ENCODE measurements at places on chromosomes 7 and 10.

DNA sequence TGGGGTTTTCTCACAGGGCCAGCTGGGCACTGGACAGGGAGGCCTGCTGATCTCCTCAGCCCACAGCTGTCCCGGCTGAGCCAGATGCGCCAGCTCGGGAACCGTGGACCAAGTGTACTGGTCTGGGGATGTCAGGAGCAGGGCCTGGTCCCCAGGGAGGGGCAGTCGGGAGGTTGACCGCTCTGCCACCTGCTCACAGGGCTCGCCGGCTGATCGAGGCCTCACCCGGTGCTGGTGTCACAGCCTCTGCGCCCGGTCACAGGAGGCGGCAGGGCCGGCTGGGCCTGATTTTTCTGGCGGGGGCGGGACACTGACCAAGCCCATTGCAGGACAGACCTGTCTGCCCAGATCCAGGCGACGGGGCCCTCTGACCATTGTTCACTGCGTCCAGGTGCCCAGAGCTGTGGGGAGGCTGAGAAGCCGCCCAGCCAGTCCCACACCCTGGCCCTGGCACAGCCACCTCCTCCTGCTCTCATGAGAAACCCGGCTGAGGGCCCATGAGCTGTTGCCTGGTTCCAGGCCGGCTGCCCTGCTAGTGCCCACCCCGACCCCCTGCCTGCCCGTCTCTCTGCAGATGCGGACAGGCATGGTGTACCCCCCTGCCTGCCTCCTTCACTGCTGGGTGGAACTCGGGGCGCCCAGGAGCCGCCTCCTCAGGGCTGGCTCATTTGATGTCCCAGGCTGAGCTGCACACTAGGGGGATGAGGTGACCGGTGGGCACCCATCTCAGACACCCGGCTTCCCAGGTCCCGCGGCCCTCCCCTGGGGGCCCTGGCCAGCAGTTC is 3.0 kb upstream of the TMEM184A start:
- no peak for DNase-seq

GRCh38 chr10:98365406-98366061 is 49.4 kb downstream of the PYROXD2 start:
- no peak for DNase-seq

DNA sequence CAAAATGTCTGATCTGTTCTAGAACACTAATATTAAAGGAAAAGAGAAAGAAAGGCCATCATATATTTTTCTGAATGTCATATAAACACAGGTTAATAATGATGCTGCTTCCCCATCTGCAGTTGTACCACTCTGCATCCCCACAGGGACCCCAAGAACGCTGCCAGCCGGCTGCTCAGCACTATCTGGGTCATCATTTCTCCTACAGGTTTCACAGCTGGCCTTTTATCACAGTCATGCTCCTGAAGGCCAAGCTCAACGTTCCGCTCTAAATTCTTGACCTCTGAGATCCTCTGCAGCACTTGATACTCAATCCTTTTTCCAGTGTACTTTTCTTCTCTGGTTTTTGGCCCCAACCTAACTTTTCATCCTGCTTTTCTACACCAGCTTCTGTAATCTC is 4.8 kb downstream of the IDI1 start:
- DNase-seq = no peak

DNA sequence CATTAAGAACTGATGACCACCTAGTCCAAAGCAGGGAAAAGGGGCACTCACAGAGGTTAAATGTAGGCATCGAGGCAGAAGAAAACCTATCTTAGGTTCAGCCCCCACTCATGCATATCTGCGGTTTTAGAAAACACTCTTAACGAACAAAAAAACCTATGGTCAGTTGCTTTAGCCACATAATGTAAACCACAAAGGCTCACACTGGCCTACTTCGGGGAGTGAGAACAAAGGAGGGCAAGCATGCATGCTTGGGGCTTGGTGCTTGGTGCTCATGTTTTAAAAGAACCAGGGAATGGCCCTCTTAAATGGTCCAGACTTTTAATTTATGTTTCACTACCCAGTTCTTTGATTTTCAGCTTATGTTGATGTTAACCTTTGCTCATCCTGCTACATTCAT is 14.2 kb downstream of the INSYN2A start:
- DNase-seq = no peak

- no peak for DNase-seq
These were observed 66.3 kb downstream of the NEURL1 start for GRCh38 chr10:103559776-103560175.

GRCh38 chr10:17669185-17669872 is 25.4 kb downstream of the STAM start:
- DNase-seq = peak; percentile 30

DNA sequence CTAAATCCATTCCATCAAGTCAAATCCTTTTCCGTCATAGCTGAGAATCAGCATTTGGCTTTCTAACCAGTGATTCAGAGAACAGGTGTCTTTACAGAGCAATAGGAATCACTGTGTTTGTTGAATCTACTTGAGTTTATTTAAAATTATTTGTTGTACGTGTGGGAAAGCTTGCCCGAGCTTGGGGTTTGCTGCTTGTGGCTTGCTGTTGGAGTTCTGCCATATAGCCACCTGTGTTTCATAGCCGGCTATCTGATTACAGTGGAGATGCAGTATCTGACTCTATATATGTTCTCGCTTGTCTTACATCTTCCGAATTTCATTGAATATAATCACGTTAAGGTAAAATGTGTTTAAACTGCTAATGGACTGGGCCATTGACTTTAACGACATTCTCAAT is 274.3 kb upstream of the MKI67 start:
- no peak for DNase-seq

DNA sequence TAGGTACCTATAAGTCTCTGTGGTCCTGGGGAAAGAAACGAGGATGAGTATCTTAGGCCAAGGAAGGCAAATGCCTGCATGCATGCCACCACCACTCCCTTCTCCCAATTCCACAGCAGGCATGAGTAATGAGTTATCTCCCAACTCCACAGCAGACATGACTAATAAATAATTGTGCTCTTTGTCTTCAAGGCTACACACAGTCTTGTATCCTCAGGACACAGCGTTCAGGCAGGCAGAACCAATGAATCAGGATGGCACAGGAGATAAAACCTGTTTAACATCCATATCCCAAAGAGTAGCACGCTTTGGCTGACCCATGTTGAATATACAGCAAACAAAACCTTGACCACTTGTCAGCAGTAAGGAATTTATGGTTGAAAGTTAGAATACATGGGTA is 229.7 kb upstream of the NFE2L3 start:
- no peak for DNase-seq

GRCh38 chr10:117449636-117450035 is 74.4 kb upstream of the PDZD8 start:
- DNase-seq = no peak

- DNase-seq = no peak
These were observed 159.7 kb upstream of the YAE1 start for GRCh38 chr7:39406467-39406866.

- no peak for DNase-seq
These were observed 263.4 kb downstream of the CDC14C start for GRCh38 chr7:49187543-49188268.

DNA sequence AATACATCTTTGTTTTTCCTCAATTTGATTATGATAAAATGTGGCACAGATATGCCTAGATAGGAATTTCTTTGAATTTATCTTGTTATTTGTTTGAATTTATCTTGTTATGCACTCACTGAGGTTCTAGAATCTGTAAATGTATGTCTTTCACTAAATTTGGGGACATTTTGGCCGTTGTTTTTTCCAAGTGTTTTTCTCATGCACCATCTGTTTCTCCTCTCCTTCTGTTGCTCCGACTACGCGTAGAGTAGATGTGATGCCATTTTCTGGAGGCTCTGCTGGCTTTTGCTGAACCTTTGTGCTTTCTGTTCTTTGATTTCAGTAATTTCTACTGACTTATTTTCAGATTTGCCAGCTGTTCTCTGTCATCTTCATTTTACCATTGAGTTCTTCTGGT is 101.9 kb downstream of the INPP5A start:
- DNase-seq = no peak

DNA sequence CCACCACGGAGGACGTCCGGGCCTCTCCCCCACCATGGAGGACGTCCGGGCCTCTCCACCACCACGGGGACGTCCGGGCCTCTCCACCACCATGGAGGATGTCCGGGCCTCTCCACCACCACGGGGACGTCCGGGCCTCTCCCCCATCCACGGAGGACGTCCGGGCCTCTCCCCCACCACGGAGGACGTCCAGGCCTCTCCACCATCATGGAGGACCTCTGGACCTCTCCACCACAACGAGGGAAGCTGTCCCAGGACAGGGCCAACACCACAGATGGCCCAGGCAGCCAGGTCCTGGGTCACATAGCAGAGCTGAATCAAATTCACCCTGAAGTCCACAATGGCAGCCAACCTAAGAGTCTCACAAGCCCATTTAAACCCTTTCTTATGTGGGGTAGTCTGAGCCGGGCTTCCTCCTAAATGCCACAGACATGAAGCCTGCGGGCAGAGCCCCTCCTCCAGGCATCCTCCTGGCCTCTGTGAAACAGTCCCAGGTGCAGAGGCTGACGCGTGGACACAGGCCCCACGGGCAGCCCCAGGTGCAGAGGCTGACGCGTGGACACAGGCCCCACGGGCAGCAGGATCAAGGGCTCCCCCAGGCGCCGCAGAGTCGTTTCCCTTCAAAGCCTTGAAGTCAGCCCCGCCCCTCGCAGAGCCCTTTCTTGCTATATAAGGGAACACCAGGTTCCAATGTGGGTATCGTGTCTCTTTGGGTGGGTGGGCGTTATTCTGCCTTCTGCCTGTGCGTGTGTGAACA is 47.0 kb downstream of the FOXL3 start:
- DNase-seq = no peak

DNA sequence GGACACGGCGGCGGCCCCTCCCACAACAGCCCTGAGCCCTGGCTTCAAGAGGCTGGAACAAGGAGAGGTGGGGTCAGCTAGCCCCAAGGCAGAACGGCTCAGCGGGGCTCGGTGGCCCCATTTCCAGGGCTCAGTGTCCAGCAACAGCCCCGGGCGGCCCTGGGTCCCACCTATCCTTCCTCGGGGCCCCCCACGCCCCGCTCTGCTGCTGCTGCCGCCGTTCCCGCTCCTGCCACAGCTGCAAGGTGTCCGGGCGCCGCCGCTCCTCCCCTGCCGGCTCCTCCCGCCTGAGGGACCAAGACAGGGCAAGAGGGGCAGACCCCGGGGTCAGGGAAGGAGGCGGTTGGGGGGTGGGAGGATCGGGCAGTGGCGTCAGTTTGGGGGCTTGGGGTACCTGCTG is 3.4 kb upstream of the SAP25 start:
- no peak for DNase-seq

GRCh38 chr10:101066146-101066895 is 4.5 kb downstream of the KAZALD1 start:
- DNase-seq = peak; percentile 88

DNA sequence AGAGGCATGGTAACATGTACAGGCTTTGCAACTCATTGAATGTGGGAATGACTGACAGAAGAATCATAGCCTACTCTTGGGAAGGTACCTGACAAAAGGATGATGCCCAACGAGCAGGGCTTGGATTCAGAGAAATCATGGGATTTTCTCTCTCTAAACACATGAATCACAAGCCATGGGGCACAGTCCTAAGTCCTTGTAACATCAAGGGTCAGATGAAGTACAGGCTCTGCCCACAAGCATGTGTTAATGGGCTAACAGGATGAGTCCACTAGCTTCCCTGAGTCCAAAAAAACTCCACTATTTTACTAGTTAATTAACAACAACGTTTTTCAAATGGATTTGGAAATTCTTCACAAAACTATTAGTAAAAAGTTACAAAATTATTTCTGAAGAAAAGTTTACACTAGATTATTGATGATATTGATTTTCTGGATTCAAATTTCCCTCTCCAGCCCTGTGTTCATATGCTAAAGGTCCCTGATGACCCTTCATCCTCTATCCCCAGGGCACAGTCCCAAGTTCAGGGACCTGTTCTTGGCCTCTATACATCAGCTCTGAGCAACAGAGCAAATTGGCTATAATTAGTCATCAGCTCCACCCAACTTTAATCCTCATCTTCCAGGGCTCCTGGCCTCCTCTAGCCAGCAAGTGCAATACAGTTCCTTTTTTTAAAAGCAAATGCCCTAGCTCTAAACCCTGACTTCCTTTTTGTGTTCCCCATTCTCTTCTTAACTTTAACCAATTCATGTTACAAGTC is 99.8 kb downstream of the GSAP start:
- DNase-seq = peak; percentile 62

DNA sequence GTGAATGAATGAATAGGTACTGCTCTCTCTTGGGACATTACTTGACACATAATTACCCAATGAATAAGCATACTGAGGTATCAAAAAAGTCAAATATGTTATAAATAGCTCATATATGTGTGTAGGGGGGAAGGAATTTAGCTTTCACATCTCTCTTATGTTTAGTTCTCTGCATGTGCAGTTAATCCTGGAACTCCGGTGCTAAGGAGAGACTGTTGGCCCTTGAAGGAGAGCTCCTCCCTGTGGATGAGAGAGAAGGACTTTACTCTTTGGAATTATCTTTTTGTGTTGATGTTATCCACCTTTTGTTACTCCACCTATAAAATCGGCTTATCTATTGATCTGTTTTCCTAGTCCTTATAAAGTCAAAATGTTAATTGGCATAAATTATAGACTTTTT is 1.2 kb downstream of the CFTR start:
- DNase-seq = no peak

DNA sequence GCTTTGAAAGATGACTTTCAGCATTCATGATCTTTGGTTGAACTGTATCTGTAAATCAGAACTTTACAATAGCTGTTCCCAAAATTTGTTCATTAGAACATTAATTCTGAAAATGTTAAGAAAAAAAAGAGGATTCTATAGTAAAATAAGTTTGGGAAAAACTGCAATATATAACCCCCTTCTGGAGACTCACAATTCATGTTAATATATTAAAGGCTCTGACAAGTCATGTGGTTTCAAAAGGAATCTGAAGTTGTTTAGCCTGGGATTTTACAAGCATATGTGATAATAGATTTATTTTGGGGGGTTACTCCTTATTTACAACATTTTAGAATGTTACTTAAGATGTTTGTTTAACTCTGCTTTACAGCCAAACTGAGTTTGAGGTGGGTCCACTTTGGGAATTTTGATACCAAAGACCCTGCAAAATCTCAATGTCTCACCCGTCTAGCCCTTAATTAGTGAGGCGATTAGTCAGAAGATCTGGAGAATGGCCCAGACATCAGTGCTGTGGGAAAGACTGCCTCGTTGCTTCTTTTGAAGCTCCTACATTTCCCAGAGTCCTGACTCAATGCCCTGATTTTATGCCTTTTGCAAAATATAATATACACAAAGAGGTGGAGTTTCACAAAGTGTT is 40.0 kb downstream of the CDK1 start:
- DNase-seq = no peak

All from inflammatory macrophage treated with lipopolysaccharide for 4 hours (primary cell).